Activated T-cell treated with anti-CD3 and anti-CD28 coated beads for 4 hours (primary cell): ENCODE measurements at places on chromosomes 11 and 22.

GRCh38 chr11:113286509-113287497, 27.6 kb upstream of the TTC12 start:
- DNase-seq = no peak

GRCh38 chr11:66294626-66295620, 3.2 kb downstream of the TMEM151A start:
- no peak for DNase-seq

GRCh38 chr22:24727218-24727851, 47.2 kb downstream of the PIWIL3 start:
- DNase-seq = no peak

GRCh38 chr11:44780940-44781631, 54.3 kb downstream of the TSPAN18 start:
- DNase-seq = no peak

DNA sequence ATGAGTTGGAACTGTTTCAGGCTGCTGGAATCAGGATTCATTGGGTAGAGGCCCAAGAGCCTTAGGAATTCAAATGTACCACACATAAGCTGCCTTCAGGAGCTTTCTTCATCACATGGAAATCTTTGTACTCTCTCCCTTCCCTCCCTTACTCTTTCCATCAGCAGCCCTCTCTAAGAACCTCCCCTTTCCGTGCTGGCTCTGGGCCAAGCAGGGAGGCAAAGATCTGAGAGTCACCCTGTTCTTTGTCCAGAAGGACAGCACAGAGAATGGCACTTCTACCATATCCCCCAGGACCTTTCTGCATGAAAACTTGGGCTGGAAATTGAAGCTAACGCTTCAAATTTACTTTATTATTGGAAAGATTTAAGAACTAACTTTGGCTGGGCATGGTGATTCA, 20.7 kb upstream of the TPBGL start:
- no peak for DNase-seq

DNA sequence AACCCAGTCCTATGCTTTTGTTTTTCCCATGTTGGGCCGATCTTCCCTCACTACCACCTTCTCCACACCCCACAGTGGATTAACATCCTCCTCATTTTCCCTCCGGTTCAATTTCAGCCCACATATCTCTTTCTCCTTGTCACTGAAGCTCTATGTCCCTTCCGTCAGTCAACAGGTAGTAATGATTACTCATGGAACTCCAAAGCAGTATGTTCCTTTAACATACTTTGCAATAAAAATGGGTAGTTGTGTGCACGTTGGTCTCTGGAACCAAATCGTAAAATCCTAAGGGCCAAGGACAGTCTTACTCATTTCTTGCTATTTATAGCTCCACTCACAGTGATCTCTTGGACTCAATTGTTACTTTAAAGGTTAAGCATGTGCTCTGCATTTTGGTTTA, 20.2 kb downstream of the AMOTL1 start:
- DNase-seq = no peak

GRCh38 chr11:126354631-126355323, 709 bp upstream of the ST3GAL4 start:
- no peak for DNase-seq

DNA sequence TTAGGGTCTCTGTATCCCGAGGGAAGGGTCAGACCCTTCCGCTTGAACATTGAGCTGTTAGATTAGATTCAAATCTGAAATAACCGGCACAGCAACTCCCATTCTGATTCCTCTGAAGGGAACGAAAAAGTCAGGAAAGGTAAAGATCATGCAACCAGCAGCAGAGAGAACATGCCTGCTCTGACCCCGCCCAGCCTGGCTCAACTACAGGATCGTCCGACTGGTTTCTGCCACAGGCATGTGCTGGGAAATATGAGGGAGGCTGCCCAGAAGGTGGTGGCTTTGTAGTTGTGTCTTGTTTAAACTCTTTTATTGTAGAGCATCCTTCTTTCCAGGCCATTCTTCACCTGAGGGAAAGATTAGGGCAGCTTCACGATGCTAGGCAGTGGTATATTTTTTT, 5.0 kb upstream of the MTNR1B start:
- no peak for DNase-seq

GRCh38 chr22:20011123-20011992, 5.3 kb downstream of the ARVCF start:
- no peak for DNase-seq

GRCh38 chr11:22491555-22492225, 133.9 kb downstream of the FANCF start:
- DNase-seq = no peak

DNA sequence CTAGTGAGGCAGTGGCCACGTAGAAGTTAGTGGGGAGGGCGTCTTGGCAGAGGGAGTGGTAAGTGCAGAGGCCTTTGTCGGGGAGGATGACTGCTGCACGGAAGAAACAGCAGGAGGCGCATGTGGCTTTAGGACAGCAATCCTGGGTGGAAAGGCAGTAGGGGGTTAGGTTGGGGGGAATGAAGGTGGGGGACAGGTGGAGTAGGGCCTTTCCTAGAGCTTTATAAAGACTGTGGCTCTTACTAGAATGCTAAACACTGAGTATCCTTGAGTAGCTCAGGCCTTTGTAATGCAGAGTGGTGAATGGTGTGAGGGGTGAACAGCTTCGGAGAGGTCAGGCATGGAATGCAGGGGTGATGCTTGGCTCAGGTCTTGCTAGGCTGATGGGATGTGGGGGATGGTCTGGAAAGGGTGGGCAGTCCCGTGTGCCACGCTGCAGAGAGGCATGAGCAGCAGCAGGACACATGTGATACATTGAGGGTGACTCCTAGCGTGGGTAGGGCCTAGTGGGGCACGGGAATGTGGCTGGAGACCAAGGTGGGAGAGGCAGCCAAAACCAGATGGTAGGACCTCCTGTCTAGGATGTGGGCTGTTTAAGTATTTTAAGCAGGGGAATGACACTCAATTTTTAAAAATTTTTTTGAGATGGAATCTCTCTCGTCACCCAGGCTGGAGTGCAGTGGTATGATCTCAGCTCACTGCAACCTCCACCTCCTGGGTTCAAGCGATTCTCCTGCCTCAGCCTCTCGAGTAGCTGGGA, 19.2 kb downstream of the AP2A2 start:
- DNase-seq = no peak

- DNase-seq = no peak
Observed at GRCh38 chr11:9605742-9606141, 32.3 kb downstream of the WEE1 start.

GRCh38 chr11:8080674-8081590, at the start of gene TUB:
Gene TUB (plus strand): TSS chr11:8081211. CDS start chr11:8081511, 300 bp downstream.
- no peak for DNase-seq

GRCh38 chr11:31792456-31792855, 18.7 kb downstream of the PAX6 start:
- no peak for DNase-seq

DNA sequence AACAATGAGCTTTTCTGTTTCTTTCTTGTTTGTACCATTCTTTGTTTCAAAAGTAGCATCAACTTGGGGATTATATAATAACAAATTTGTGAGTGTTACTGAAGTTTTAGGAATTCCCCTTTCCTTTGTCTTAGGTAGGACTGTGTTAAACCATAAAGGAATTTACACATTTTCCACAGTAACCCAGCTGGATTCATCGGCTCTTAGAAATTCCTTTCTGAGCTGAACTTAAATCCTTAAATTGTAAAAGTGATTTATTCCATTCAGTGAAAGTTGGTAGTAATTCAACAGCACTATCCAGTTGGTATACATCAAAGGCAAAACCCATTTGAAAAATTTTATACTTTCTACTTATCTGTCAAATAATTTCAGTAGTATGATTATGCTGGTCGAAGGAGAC, 11.8 kb downstream of the EMSY start:
- DNase-seq = no peak

- DNase-seq = no peak
Observed at GRCh38 chr11:46362156-46363030, 15.1 kb downstream of the DGKZ start.

DNA sequence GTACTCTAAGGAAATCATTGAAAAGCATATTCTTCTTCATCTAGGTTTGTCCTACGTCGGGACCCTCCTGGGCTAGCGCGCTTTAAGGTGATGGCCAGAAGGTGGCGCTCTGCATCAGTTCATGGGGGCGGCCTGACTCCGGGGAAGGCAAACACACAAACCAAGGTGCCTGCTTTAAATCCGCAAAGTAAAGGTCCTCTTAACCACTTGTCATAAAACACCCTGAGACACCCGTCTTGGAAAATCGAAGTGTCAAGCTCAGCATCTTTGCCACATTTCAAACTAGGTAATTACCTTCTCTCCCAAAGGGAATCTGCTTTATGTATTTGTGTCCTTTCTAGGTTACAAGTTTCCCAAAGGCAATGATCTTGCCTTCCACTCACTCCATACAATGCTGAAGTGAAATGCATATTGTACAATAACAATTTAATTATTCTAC, 33.9 kb downstream of the LMO2 start:
- peak; percentile 72 for DNase-seq

DNA sequence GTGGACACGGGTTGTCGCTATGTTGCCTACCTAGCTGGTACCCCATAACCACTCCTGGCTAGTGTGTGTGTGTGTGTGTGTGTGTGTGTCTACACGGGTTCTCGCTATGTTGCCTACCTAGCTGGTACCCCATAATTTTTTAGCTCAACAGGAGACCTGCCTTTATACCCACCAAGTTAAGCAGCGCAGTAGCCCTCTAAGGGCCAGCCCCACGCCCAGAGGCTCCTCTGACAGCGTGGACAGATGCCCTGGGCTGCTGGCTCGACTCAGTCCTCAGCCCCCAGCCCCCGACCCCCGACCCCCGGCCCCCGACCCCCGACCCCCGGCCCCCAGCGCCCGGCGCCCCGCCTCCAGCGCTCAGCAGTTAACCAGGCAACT, 351 bp upstream of the AKIP1 start:
- DNase-seq = no peak
